ENCODE measurements at places on chromosomes 2 and 18. TPM values are rescaled to one million over a fixed set of nuclear protein-coding genes. Genes with fewer than 3 reads are reported as not detected.

The SEMA4C gene
- 24.8 TPM for total RNA-seq

The KLHL41 gene
- 1.4 TPM for total RNA-seq

The METTL8 gene
- 30.4 TPM for total RNA-seq

The TMEM150A gene
- 17.1 TPM for total RNA-seq

The UPP2 gene
- 0.60 TPM for total RNA-seq

The PDE1A gene
- total RNA-seq = 0.69 TPM

The HOXD1 gene
- not detected for total RNA-seq

The ASIC4 gene
- total RNA-seq = 0.15 TPM

The FMNL2 gene
- total RNA-seq = 42.3 TPM

The ACTG2 gene
- 173 TPM for total RNA-seq

The NYAP2 gene
- total RNA-seq = not detected

The SKOR2 gene
- total RNA-seq = not detected

Measured in chondrocyte (in vitro differentiated cells).